ENCODE measurements at places on chromosomes 16 and 17.

DNA sequence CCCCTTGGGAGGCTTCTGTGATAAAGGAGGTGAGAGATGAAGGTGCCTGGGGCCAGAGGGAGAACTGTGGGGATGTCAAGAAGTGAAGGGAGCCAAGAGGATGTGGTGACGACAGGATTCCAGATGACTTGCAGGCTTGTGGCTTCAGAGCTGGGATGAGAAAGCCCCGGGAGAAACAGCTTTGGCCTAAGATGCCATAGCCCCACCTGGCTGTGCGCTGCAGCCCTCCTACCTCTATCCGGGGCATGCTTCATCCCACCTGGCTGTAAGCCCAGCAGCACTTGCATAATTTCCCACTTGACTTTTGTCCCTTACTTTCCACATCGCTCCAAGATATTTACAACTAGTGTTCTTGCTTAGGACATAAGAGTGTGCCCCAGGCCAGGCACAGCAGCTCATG, 29.3 kb downstream of the GINS3 start:
- peak; percentile 28 for DNase-seq

DNA sequence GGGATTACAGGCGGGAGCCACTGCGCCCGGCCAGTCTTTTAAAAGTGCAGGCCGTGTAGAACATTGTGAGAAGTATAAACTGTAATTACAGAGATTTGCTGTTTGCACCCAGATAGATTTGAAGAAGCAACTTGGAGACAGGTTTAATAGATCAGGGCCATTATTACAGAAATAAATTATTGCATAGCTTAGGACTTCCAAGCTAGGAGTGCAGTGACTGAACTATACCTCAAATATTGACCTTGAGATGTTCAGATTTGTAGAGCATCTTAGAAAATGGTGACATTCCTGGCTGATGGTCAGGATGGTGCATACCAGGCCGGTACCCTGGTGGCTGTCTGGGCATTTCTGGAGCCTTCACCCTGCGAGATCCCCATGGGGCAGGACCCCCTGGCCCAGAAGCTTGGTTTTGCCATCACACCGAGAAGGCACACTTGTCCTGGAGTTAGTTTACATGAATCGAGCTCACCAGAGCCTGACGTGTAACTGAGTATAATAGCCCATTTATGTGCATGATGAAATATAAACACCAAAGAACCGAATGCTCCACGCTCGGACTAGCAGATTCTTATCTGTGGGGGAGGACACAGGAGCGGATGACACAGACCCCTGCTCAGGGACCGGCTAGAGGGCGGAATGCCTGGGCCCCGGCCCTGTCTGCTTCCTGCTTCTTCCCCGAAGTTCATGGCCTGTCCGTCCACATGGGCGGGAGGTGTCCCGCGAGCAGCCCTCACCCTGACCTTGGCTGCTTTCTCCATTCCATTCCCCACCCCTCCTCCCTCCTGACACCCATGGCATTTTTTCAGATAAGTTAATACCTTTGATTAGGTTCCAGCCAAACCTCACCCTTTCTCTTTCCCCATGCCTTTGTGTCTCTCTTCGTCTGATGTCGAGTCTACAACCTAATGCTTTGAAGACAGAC, 32.1 kb downstream of the CCDC40 start:
- DNase-seq: peak; percentile 79

GRCh38 chr16:89860747-89861304, 12.6 kb upstream of the TCF25 start:
- DNase-seq: peak; percentile 92

DNA sequence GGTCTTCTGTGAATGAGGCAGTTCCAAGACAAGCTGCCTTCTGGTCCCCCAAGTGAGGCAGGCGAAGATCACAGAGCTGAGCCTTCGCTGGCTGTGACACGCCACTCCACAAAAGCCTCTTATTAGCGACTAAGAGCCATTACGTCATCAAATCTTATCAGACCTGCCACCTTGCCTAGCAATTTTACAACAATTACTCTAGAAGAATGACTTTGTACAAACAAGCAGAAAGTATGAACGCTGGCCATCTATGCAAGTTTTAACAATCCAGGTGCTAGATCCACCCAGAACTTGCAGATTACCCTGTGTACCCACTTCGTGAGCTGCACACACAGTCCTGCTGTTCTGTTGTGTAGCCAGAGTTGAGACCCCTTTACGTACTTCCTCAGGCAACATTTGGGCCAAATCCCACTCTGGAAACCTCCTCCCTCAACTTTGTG, 3.8 kb upstream of the ICAM2 start:
- no peak for DNase-seq

- DNase-seq: no peak
Observed at GRCh38 chr17:9830711-9831110, 5.0 kb downstream of the GLP2R start.

DNA sequence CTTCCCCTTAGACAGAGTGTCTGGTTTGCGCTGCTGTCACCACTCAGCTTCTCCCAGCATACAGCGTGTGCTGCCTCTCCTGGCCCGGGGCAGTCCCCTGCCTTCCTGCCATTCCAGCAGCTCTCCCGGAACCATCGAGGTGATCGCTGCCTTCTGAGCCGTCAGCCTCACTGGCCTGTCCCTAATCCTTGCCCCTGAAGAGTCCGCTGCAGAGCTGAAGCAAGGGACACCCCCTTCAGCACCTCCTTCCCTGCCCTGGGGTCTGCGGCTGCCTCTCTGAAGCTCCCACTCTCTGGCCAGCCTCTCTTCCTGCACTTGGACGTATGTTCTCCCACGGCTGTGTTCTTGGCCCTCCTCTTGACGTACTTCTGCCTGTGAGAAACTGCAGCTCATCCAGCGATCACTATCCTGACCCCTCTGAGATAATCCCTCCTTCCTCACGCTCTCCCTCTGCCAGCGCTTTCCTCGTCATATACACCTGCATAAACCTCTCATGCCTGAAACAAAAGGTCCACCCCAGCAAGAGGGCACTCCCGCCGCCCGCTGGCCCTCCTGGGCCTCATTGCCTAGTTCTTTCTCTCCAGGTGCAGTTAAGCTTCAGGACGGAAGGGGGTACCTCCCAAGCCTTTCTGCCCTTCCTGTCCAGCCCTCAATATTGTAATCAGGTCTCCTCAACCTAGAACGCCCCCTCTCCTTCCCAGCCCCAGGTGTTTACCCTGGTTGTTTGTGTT, 220.6 kb upstream of the CHMP6 start:
- DNase-seq: no peak

- DNase-seq: no peak
Observed at GRCh38 chr17:39765175-39765574, 27.4 kb downstream of the GRB7 start.

DNA sequence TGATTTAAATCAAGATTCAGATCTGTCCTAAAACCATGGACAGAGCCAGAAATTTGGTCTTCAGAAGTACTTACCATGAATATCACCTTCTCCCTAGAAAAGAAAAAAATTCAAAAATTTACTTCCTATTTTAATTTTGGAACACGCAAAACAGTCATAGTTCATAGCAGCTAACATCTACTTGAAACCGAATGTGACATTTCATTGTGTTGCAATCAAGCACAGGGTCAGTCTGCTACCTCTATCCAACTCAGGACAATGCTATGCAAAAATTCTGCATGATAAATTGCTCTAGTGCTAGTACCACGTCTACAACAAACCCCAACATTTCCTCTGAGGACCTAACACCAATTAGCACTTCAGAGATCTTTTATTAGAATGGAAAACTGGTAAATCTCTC, 7.7 kb downstream of the JPT1 start:
- DNase-seq: no peak

DNA sequence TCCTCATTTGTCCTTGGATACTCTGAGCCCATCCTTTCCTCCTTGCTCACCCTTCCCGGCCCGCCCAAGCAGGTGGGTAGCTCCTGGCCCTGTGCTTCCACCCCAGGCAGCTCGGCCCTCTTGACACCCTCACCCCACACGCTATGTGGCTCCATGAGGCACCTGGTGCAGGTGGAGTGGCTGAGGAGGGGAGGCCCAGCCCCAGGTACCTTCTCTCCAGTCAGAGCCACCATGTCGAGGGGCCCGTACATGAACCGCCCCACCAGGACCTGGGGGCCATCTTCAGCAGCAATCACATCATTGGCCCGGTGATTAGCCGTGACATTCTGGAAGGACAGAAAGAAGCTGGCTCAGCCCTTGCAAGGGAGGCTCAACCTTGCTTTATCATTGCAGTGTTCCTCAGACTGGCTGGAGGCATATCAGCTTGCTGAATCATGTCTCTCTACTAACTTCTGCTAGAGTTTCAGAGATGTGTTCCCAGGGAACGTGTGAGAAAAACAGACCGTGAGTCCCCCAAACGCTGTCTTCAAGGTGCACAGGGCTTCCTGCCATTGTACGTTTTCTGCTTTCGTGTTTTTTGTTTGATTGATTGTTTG, 20.3 kb downstream of the PIMREG start:
- DNase-seq: no peak

DNA sequence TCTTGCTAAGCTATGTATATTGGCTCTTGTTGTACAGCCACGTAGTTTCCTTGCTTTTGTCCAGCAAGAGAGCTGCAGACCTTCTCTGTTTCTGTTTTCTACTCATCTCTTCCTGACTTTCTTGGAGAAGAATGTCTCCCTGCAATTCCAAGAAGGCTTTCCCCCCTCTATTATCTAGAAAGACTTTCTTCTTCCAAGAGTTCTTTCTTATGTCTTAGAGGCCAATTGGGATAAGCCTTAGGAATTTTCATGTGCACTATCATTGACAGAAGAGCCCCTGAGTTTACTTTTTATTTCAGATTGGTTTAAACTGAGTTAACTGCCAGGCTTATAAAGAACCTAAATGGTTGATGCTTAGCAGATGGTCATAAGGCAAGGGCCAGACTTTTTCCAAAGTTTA, 9.0 kb downstream of the CAPNS2 start:
- no peak for DNase-seq

GRCh38 chr17:5286846-5287245, 4.8 kb downstream of the RABEP1 start:
- DNase-seq: no peak

GRCh38 chr17:75875940-75876189, 2.5 kb downstream of the TRIM47 start:
- no peak for DNase-seq

DNA sequence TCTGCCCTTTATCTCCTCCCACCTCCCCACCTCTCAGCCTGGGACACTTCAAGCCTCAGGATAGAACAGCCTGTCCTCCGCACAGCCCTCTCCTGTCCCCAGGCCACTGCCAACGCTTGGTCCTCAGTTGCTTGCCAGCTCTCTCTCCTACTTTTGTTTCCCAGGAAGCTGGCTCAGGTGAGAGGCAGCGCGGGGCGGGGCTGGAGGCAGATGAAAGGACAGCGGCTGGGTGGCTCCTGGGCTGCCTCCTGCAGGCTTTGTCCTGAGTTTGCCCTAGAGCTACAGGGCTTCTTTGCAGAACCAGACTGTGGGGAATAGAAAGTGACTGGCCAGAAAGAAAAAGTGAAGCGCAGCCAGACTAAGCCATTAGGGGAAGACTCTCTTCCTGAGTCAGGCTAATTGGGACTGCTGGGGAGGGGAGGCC, 48.2 kb upstream of the CDC42EP4 start:
- DNase-seq: no peak

- DNase-seq: peak; percentile 51
Observed at GRCh38 chr16:57893559-57894389, 77.2 kb downstream of the CNGB1 start.

Measured in AG08396 (cell line).